Caki2 (cell line): ENCODE measurements at places on chromosomes 3 and 15. TPM values are rescaled to one million over a fixed set of nuclear protein-coding genes. Genes with fewer than 3 reads are reported as not detected.

GRCh38 chr3:31247850-31248562, 284.7 kb upstream of the STT3B start:
- no peak for DNase-seq

GRCh38 chr15:89442671-89443307, 53.6 kb downstream of the RHCG start:
- peak; percentile 33 for DNase-seq

DNA sequence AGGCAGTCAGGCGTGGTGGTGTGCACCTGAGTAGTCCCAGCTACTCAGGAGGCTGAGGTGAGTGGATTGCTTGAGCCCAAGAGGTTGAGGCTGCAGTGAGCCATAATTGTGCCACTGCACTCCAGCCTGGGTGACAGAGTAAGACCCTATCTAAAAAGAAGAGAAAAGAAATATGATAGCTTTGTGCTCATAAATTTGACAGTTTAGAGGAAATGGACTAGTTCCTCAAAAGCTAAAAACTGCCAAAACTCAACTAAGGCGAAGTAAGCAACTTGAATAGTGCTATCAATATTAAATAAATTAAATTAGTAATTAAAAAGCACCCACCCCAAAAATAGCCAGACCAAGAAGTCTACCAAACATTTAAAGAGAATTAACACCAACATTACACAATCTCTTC, 24.5 kb upstream of the SLC15A2 start:
- DNase-seq, result no peak

DNA sequence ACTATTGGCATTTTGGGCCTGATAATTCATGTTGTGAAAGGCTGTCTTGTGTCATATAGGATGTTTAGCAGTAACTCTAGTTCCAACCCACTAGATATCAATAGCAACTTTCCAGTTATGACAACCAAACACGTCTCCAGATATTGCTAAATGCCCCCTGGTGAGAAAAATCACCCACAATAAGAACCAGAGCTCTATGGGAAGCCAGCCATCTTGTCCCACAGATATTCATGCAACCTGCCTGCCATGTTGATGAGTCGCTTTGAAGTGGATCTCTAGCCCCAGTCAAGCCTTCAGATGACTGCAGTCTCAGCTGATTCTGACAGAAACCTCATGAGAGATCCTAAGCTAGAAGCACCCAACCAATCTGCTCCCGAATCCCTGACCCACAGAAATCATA, 5.6 kb upstream of the TNIK start:
- DNase-seq, result no peak

DNA sequence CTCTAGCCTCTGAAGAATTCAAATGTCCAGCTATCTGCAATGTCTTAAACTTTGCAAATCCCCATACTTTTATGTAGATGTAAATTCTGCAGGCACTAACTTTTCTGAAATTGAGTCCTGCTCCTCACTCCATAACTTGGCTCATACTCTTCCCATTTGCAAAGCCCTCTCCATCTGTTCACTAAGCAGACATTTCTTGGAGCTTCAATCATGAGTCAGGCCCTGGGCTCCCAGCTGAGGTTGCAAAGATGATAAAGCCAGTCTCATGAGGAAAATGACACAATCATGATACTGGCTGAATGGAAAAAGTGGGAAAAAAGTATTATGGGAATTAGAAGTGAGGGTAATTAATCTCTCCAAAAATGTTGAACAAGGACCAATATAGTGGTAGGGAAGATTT, 507.6 kb downstream of the NR2F2 start:
- DNase-seq, result no peak

Gene CHDH
- total RNA-seq, result 0.03 and 22.1 TPM in 2 replicates

DNA sequence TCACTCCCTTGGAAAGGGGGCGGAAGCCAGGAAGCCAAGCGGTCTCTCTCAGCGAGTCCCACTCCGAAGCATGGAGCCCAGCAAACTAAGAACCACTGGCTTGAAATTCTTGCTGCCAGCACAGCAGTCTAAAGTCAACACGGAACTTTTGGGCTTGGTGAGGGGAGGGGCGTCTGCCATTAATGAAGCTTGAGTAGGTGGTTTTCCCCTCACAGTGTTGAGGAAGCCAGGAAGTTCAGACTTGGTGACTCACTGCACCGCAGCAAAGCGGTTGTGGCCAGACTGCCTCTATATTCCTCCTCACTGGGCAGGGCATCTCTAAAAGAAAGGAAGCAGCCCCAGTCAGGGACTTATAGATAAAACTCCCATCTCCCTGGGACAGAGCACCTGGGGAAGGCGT, 665.4 kb upstream of the CBLB start:
- peak; percentile 21 for DNase-seq

DNA sequence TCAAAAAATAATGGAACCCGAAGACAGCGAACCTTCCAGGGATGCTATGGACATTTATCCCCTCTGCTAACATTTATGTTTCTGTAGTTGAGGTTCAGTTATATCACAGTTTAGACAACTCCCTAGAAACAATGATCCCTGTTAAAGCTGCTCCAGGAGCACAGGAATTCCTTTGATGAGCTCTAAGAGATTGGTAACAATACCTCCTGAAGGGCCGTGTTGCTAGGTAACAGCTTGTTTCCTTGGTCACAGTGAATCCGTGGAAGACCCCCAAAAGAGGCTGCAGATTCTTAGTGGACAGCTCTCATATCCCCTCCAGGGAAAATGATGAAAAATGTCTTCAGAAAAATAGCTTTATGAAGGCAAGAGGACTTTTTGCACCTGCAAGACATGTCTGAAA, 160.2 kb downstream of the SERPINI1 start:
- no peak for DNase-seq

GRCh38 chr3:35601959-35602358, 37.4 kb upstream of the ARPP21 start:
- DNase-seq, result no peak

- DNase-seq, result no peak
Measured at GRCh38 chr3:1348547-1348946, 255.7 kb downstream of the CNTN6 start.

Gene SSUH2
- 6.4 TPM in 1 of 2 replicates, not detected in the other for total RNA-seq

Gene GOLGA6D
- total RNA-seq, result not detected in 2 replicates

Gene C3orf20
- total RNA-seq, result not detected in 2 replicates

- DNase-seq, result no peak
Measured at GRCh38 chr3:135929670-135930069, 35.9 kb upstream of the PPP2R3A start.

DNA sequence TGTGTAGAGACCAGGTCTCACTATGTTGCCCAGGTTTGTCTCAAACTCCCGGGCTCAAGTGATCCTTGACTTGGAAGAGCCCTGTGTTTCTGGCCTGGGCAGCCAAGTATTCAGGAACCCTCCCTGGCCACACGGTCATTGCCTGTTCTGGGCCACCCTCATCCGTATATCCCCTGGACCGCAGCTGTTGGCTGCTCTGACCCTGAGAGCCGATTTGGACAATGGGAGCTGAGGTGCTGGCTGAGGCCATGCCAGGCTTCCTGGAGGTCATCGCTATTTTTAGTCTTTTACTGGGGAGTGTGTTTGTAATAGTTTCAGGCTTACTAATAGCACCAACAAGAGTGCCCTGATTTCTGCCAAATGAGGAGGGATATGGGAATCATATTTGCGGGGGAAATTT, 60.7 kb downstream of the ADAMTS7 start:
- DNase-seq, result no peak

DNA sequence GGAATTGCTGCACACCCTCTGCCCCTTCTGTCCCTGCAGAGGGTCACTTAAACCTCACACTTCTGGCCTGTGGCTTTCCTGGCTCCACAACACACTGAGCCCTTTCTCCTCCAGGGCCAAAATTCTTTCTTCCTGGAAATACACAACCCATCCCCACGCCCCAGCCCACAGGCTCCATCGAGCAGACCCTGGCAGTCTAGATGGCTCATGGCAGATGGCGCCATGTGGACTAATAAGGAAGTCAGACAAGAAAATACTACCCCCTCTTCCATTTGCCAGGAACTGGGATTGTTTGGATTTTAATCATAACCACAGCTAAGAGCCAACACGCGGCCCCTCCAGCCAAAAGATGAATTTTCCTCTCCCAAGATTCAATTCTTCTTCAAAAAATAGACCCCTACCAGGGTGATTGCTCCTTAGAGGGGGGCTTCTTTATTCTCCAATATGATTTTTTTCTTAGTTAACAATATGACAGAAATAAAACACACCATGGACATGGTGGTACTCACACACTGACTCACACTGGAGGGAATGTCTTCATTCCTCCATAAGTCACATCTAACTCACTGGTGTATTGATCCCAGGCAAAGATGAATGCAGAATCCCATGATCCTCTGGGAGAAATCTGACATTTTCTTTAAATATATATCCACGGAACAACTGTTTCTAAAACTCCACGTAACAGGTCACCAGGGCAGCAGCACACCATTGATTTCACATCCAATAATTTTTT, 111.5 kb downstream of the NTRK3 start:
- DNase-seq, result no peak

- DNase-seq, result no peak
Measured at GRCh38 chr3:10808974-10809373, 7.1 kb upstream of the SLC6A11 start.

Gene UBE2Q2
- 33.7 TPM in 2 replicates for total RNA-seq

GRCh38 chr3:8713901-8714759, 19.5 kb upstream of the CAV3 start:
- DNase-seq, result no peak

DNA sequence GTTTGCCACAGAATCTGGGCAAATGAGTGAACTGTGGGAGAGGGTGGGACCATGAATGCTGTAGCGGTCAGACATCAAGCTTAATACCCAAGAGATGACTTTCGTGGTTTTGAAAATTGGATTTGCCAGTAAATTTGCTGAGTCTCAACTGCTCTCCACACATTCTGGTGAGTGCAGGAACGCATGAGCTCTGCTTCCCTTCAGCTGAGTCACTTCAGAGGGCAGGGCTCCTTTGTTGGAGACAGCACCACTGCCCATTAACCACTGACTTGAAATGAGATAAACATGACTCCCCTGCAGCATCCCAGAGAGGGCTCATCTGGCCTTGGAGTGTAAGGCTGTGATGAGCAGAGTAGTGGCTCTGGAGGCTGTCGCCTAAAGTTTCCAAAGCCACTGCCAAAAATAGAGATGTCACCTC, 22.6 kb downstream of the RARRES1 start:
- peak; percentile 88 for DNase-seq

DNA sequence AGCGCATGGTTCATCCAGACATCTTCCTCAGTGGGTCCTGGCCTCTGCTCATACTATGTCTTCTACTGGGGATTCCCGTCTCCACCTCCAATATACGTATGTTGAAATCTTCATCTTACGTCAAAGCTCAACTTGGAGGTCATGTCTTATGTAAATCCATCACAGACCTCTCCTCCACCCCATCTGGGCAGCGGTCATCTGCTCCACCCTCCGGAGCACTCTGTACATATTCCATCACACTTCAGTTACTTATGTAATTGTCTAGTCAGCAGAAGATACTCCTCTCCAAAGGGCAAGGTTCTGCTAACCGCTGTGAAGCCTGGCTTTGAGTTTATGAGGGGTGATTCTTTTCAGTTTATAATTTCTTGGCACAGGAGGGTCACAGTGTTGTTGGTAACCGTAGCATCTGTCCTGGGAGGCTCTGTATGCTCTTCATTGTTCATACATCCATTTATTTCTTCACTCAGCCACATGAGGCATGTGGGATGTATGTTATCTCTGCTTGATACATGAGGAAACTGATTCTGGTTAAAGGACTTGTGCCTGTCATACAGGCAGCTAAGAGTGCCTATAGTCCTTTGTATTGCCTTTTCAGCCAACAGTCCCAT, 22.1 kb downstream of the MAP2K1 start:
- no peak for DNase-seq

DNA sequence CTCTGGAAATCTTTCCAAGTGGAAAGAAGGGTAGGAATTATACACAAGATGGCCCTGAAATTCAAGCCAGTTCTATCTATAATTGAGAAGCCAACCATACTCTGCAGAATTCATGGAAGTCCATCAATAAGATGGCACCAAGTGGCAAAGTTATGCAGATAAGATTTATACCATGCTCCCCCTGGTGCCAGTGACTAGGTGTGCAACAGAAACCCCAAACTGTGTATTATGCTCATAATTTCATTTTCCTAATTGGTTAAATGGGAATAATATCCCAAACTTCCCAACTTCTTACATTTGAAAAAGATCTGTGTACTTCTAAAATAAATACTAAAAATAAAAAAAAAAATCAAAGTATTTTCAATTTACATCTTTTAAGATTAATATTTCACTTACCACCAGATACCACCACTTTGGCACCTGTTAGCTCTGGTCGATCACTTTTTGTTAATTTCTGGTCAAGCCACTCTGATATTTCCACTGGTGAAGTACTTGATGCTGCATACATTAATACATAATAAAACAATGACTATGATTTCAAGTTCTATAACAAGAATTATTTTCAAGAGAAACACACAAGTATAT, 25.9 kb downstream of the ETFA start:
- no peak for DNase-seq

Gene RAB6B
- 0.07 TPM in 1 of 2 replicates, not detected in the other for total RNA-seq

Gene SCN11A
- 0.03 TPM in 2 replicates for total RNA-seq

DNA sequence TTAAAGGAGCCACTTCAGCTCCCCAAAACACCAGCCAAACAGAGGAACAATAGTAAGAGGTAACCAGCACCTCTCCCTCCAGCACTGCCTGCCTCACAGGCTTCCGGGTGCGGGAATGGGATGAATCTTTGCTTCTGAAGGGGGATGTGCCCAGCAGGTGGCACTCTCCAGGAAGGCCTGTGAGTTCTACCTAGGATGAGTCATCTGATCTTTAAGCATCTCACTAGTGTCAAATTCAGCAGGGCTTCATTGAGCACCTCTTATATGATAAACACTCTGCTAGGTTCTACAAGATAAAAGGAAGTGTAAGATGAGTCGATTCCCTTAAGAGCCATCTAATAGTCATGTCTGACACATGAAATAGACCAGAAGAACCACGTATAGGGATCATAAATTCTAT, 237.4 kb upstream of the UMPS start:
- peak; percentile 55 for DNase-seq

DNA sequence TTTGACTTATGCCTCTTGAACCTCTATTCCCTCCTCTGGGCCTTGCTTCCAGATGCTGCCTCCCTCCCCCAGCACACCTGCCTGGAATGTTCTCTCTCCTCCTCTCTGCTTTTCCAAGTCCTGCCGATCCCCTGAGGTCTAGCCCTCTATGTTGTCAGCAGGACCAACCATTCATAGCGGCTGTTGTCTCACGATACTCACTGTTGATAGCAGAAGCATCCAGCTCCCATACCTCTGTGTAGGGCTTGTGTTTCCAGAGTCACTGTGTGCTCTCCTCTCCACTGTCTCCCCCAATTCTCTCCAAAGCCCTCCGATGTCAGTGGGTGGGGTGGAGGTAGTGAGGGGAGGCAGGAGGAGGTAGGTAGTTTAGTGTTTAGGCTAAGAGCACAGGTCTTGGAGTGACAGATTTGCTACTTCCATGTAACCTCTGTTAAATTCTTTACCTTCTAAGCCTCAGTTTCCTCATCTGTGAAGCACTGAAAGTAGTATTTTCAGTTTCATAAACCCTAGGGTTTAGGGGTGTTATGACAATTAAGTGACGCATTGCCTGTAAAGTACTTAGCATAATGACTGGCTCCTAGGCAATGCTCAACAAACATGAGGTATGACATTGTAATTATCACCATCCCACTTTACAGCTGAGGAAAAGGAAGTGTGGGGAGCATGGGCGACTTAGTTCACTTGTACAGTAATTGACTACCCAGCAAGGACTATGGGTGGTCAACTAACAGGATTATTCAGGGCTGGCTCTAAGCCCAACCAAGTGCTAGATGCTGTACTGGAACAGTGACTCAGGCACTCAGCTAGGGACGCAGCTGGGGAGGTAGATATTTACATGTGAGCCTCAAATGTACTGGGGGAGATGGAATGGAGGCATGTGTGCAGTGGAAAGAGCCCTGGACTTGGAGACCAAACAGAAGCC, 122.8 kb downstream of the CACNA1D start:
- DNase-seq, result no peak

GRCh38 chr15:41465822-41466421, 27.8 kb upstream of the ITPKA start:
- peak; percentile 41 for DNase-seq
